ENCODE measurements at places on chromosomes 6 and 20.

DNA sequence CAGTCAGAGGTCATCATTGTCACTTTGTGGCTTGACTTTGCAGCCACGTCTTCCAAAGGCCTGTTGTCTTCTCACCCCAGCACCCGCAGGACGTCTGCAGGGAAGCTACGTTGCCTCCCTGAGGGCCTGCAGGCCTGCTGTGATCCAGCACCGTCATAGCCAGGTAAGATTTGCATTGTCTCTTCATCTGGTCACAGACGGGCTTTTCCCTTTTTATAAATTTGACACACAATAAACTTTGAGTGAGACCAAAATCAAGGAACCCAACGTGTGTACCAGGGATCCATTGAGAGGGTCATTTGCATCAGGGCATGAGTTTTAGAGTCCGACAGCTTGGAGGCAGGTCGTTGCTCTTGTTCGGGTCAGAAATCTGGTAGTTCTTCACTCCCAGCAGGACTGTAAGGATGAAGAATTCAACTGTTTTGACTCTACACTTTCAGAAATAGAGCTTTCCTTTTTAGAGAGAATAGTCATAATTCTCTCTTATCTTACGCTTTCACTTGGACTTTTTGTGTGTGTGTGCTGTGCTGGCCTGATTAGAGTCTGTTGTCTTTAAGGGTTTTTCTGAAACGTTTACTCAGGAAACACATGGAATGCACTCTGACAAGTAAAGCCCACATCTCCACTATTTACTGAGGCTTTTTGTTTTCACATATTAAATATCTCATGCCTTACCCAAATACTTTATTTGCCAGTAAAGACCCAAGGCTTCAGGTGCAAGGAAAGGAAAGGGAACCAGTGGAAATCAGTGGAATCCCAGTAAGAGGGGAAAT, 177.2 kb upstream of the TAB2 start:
- no peak for DNase-seq

GRCh38 chr6:151392427-151392826, 1.1 kb upstream of the ZBTB2 start:
- DNase-seq, result no peak

GRCh38 chr6:63347599-63347998, 27.8 kb upstream of the LGSN start:
- DNase-seq, result no peak

GRCh38 chr6:81988446-81988845, 236.0 kb upstream of the TENT5A start:
- DNase-seq, result no peak

DNA sequence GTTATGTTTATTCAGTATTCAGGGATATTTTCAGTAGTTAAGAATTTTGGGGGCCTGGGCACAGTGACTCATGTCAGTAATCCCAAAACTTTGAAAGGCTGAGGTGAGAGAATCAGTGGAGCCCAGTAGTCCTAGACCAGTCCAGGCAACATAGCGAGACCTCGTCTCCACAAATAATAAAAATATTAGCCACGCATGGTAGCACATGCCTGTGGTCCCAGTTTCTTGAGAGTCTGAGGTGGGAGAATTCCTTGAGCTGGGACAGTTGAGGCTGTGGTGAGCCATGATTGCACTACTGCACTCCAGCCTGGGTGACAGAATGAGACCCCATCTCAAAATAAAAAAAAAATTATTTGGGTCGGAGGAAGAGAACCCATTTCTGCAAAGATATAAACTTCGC, 20.3 kb downstream of the ADGRG6 start:
- DNase-seq, result no peak

GRCh38 chr6:4910037-4910760, 93.6 kb downstream of the RPP40 start:
- no peak for DNase-seq

DNA sequence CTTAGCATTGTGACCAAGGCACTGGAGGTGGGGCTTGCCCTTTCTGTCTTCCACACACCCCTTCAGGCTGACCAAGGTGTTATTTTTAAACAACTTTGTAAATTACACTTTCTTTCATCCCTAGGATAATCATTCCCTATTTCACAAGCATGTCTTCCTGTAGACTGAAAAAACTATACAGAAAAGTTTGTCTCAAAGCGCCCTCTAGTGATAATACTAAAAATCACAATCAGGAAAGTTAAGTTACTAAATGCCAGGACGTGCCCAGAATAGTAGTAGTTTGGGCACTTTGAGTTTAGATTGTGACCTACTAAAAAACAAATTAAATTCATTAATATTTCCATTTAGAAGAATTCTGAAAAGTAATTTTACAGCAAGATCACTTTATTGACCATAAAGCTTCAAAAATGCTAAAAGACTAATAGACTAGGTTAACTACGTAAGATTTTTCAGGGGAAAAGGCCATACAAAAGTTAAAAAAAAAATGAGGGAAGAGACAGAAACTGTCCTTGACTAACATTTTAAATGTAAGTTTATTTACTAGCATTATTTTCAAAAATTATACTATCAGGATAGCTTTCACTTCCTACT, 123.3 kb upstream of the DUSP22 start:
- DNase-seq, result peak; percentile 29

GRCh38 chr6:38282911-38283310, 356.8 kb downstream of the BTBD9 start:
- no peak for DNase-seq

GRCh38 chr6:159981403-159982245, 12.7 kb downstream of the IGF2R start:
- DNase-seq, result no peak

DNA sequence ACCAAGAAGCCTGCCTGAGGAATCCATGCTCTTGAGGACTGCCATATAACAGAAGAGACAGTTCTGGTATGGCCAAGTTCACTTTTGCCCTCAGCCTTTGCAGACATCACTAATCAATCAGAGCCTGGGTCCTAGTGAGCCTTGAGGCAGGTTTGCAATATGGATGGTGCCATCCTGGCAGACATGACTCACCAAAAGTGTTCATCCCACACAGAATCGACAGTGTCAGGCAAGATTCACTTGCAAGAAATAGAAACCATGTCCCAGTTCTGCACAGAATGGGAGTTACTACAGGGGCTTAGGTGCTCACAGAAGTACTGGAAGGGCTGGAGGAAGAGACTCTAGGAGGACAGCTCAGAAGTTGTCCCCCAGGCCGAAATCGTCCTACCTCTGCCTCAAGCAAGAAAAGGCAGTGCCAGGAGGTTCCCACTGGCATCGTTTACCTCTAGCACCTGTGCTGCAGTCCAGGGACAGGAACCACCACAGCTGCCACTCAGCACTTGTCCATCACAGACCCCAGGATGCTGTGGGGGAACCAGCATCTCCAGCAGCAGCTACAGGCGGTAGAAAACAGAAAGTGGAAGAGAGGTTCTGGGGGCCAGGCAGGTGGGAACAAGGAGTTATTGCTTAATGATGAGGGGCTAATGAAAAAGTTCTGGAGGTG, 42.6 kb upstream of the PHACTR3 start:
- DNase-seq, result no peak

GRCh38 chr6:81455641-81456040, 296.8 kb downstream of the TENT5A start:
- DNase-seq, result peak; percentile 17

GRCh38 chr6:56856036-56856580, 98.8 kb upstream of the BEND6 start:
- DNase-seq, result no peak

GRCh38 chr6:44016131-44016870, 111.0 kb downstream of the MRPL14 start:
- peak; percentile 40 for DNase-seq

GRCh38 chr6:5084360-5084780, 771 bp upstream of the PPP1R3G start:
- no peak for DNase-seq

DNA sequence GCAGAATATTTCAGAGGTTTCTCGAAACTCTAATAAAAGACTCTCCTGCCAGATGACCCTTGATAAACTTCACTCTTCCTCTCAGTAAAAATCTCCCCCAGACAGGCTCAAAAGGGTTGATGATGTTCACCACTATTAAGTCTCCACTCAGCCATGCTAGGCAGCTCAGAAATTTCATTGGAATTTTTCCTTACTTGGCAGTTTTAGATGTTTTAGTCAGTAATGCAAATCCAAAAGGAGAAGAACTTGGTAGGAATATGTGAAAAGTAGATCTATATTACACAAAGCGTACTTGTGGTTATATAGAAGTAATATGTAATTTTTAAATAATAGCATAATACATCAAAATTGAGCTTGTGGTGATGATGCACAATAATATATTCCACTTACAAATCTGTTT, 333.0 kb downstream of the PHF3 start:
- no peak for DNase-seq

DNA sequence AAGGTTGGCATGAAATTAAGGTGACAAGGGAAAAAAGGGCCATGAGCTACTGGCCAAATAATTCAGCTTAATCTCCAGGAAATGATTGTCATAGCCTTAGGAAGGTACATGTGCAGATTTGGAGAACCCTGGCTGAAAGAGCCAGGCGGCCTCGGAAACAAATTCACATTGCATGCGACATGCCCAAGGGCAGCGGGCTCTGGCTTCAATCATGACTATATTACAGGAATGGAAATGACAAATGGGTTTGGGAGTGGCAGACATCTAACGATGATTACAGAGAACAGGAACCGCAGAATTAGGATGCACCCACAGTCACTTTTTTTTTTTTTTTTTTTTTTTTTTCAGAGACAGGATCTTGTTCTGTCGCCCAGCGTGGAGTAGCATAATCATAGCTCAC, 112.4 kb upstream of the SALL4 start:
- DNase-seq, result no peak

GRCh38 chr6:170174124-170174770, 116.6 kb downstream of the DLL1 start:
- no peak for DNase-seq

DNA sequence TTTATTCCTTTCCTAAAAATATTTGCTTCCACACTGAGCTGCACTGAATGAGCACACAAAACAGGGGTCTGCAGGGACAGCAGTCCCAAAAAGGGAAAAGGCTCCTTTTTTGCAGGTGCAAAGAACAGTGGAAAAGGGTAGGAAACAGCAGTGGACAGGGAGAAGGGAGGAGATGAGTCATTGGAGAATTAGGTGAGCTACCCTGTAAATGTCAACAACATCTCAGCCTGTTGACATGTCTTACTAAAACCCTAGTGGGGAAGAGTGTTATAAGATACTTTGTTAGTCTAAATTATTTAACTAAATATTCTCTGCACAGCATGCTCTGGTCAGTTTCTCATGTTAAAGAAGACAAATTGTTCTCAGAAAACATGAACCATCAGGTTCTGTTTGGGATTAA, 151.5 kb upstream of the FBXL4 start:
- DNase-seq, result no peak

DNA sequence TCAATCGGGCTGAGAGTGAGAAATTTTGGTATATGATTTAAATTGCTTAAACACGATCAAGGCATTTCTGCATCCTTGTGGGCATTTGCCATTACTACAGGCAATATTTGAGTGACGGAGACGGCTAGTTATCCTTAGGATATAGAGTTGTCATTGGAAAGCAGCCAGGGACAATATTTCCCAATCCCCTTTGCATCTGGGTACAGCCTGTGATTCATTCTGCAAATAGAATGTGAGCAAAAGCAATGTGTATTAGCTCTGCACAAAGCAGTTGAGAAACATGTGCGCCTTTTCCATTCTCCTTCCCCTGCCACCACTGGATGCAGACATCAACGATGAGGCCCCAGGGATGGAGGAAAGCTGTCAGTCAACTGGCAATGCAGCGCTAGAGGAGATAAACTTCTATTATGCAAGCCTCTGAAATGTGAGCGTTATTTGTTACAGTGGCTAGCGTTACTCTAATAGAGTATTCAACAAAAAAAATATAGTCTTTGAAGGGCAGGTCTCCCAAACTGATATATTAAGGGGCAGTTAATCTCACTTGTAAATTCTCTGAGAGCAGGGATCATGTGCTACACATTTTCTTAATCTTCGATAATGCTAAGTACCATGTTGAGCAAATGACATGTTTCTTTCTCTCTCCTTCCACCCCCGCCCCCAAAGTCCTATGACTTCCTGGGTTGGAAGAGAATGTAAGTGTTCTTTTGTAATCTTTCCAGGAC, 37.1 kb upstream of the NCOA3 start:
- peak; percentile 70 for DNase-seq

- no peak for DNase-seq
These were observed 28.9 kb downstream of the FYN start for GRCh38 chr6:111844376-111844775.

- no peak for DNase-seq
These were observed 6.8 kb upstream of the EPB41L1 start for GRCh38 chr20:36147690-36148089.

- DNase-seq, result no peak
These were observed 663.5 kb downstream of the EPM2A start for GRCh38 chr6:145071836-145072235.

DNA sequence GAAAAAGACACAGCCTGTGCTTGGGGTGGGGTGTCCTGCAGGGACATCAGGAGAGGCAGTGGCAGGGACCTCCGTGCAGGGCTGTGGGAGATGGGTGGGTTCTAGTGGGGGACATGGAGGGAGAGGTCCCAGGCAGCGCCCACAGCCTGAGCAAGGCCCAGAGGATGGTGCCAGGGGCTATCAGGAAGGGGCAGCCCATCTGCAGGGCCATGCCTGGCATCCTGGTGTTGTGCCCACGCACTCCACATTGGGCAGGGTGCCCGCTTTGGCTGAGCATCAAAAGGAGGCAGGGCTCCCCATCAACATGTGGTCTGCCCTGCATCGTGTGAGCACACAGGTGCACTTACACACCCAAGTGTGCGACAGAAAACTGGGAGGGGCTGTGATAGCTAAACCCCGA, 184.3 kb upstream of the SNX9 start:
- no peak for DNase-seq

- no peak for DNase-seq
These were observed 112.2 kb upstream of the TNFAIP3 start for GRCh38 chr6:137754866-137755265.

DNA sequence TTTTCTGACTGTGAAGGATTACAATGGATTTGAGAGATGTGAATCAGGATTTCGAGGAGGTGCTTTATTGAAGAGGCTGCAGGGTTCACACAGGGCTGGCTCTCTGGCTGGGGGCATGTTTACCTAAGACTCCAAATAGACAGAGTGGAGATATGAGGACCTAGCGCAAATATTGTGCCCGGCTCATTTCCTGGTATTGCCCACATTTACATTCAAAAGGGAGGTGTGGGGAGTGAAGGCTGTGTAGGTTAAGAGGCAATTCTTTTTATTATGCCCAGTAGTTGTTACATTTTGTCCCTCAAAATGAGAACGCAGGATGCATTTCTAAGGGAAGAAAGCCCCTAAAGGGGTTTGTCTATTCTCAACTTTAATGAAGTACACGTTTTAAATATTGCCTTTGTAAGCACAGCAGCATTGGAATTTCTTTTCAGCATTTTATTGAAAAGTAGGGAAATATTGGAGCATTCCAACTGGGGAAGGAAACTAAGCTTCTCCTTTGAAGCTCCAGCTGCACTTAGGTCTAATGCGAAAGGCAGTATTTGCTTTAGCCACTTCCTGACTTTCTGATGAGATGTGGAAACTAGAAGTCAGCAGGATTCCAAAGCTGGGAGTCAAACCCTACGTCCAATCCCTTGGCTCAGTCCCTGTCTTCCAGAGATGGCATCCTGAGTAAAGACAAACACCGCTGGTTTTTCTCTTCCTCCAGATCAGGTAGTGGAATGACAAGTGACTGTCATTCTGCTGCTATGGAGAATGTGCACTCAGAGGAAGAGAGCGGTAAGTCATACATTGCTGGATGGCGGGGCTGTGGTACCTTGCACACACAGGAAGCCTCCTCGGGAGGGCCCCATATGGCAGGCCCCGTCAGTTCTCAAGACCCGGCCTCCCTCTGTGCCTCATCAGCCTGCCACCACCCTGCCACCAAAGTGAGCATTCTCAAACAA, 70.7 kb downstream of the MYB start:
- no peak for DNase-seq

GRCh38 chr6:22072949-22073348, 223.9 kb downstream of the PRL start:
- peak; percentile 12 for DNase-seq

Data from NCI-H446 (cell line).